Effector CD4-positive, alpha-beta T cell (primary cell): ENCODE measurements at places on chromosomes 2 and 18.

DNA sequence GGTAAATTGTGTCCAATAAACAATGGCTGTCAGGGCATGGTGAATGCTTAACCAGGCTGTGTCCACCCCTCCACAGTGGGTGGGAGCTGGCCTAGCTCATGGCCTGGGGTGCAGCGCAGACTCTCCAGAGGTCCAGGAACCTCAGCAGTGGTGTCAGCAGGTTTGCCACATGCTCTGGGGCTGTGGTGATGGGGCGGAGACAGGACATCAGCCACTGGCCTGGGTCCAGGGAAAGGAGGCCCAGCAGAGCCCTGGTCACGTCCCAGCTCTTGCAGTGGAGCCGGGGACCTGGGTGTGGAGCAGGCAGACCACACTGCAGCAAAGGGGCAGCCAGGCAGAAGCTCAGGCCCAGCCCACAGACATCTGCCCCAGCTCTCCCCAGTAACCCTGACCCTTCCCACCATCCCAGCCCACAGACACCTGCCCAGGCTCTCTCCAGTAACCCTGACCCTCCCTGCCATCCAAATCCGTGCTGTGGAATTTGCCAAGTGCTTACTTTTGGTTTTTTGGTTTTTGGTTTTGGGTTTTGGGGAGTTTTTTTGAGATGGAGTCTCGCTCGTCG is 13.8 kb upstream of the KIF1A start:
- no peak for DNase-seq

DNA sequence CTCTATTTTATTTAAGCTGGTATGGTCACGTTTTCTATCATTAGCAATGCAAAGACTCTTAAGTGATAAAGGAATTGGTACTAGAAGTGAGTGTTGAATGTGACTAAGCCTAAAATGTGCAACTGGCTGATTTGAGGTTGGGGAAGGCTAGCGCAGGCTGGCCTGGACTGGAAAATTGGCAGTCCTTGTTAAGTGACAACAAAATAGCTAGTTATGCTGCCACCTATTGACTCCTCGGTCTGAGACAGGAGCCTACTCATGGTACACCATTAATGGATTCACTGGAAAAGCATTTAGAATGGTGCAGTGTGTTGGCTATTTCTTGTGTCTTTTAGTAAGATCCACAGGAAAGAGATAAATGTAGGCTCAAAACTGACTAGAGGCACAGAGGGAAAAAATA is 5.7 kb upstream of the WIPF1 start:
- DNase-seq = peak; percentile 51

- DNase-seq = no peak
Measured at GRCh38 chr2:122072666-122073065, 317.2 kb downstream of the TSN start.

- no peak for DNase-seq
Measured at GRCh38 chr2:210503001-210503623, 26.6 kb upstream of the LANCL1 start.

DNA sequence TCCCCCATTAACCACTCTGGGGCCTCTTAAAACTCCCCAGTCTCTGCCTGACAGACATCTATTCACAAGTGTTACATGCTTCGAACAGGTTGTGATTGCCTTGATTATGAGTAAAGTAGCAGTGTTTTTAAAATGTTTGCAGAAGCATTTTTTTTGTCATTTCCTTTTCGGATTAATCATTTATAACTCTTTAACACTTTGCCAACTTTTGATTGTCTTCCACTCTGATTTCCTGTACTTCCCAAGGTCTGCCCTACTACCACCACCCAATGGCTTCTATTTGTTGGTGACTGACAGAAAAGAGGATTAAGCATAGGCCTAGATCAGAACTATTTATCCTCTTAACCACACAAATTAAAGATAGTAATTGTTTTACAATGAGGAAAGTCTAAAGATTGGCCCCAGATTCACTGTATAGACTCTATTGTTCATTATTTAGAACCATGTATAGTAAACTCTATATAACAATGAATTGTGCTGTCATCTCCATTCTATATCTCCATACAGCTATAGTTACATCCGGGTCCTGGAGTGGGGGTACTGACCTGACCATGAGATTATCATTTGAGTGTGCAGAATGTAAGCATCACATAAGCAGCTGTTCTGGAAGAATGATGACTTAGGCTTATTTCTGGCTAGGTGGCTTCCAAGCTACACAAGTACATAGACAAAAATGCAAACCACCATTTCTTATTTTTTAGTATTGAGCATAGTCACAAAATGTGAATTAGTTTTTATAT is 110.3 kb upstream of the RBMS1 start:
- DNase-seq = no peak

DNA sequence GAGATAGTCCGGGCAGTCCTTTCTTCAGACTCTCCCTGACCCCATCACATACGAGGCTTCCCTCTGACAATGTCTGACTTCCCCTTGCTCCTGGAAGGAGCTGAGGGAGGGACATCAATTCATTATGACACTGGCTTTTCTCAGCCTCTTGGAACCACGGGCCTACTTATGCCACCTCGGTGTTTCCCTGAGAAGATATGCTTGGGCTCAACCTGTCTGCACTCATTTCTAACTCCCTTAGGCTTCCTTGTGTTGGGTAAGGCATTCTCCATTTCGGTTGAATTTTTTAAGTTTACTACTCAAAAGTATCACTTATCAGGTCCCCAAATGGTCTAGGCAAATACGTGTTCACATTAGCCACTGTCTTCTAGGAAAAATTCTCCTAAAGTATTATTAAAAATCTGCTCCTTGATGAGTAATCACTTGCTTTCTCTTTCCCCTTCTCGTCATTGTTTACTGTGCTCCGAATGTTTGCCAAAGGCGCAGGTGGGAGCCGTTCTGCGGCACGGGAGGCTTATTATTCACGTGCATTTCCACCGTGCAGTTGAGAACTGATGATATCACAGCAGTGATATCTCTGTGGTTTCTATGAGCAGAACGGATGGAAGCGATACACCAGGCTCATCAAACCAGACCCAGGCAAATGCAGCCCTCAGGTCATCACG is 33.1 kb downstream of the ARL4C start:
- DNase-seq = peak; percentile 71

DNA sequence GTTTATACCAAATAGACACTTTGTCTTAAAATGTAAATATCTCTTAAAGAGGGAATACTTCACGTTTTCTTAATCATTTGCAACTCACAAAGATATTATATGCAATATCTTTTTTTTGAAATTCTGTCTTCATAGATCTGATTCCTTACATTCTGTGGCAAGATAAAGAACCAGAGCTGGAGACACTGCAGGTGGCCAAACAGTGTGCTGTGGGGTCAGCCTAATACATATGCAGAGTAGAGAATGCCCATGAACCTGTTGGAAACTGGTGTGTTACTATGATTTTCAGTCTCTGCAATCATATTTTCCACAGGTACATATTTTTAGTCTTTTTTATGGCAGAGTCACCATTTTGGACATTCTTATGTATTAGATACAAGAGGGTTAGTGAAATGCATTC is 229.6 kb upstream of the CHST9 start:
- no peak for DNase-seq

GRCh38 chr2:44936275-44936674 is 5.2 kb upstream of the SIX3 start:
- DNase-seq = no peak

DNA sequence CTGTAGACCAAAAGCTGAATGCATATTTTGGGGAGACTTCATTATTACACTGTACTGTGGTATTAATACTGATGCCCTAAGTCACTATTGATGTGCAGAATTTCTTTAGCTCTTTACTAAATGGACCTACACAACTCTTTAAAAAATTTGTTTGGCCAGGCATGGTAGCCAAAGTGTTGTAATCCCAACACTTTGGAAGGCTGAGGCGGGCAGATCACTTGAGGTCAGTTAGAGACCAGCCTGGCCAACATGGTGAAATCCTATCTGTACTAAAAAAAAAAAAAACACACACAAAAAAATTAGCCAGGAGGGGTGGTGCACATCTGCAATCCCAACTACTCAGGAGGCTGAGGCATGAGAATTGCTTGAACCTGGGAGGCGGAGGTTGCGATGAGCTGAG is 6.4 kb downstream of the TMEM182 start:
- no peak for DNase-seq

DNA sequence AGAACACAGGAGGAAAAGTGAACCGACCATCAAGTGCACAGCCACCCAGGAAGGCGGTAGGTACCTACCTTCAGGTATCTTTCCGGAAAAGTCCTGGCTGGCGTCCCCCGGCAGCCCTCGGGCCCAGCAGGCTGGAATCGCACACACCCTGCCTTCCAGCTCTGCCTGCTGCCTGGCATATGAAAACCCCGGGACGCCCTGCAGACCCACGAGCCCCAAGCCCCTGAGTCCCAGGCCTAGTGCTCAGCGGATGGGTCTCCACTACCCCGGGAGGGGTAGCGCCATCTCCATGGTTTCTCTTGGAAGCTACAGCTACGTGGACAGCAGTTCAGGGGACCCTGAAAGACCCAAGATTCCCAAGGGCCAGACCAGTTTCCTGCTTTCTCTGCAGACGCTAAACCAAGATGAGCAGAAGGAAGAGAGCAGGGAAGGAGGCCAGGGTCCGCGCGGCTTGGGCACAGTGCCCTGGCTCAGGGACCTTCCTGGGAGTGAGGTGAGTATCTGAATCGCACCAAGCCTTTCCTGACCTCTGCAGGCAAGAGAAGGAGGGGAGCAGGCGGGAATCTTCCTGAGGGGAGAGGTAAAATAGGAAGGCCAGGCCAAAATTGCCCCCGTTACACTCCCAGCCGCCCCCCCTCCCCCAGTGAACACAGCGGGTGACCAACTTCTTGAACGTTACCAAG is 80.4 kb downstream of the ARHGEF4 start:
- DNase-seq = no peak

DNA sequence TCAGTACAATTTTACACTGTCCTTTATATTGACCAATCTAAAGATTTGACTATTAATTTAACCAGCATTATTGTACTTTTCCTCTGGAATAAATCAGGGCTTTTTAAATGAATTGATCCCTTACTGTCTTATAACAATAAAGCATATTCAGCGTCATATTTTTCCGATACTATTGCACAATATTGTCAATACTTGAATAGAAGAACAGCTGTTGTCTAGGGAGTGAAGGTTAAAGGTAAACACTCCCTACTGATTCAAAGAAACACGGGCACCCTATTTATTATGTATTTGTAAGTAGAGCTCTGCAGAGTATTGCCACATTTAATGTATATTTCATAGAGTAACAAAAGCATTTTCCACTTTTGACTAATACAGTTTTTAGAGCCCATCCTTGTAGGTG is 134.4 kb downstream of the CAMKMT start:
- no peak for DNase-seq

DNA sequence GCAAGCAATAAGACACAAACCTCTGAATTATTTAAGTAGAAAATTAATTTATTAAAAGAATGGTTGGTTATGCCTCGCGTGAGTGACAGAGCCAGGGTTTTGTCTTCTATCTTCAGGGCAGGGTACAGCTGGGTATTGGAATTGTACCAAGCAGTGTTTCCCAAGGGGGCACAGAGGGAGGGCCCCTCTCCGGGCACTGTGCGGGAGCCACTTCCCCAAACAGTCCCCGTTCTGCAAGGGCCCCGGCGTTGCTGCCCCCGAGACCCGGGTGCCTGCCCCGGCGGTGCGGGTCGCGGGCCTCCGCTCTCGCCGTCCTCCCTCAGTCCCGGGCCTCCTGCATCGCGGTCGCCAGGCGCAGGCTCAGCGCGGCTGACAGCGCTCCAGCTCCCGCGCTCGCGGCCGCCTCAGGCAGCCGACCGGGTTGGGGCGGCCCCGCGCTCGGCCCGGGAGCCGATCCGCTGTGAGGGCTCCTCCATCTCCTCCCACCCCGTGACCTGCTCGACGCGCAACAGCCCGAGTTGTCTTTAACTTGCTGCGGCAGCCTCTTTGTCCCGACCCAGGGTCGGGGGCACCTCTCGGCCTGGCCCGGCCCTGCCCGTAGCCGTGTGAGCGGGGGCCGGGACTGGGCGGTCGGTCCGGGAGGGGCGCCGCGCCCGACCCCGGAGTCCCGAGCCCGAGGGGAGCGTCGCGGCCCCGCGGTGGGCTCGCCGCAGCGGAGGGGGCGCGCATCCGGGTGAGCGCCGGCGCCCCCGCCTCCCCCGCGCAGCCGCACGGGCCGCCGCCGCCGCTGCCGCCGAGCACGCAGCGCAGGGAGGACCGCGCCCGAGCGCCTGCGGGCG is 620 bp upstream of the GALNT1 start:
- peak; percentile 50 for DNase-seq

DNA sequence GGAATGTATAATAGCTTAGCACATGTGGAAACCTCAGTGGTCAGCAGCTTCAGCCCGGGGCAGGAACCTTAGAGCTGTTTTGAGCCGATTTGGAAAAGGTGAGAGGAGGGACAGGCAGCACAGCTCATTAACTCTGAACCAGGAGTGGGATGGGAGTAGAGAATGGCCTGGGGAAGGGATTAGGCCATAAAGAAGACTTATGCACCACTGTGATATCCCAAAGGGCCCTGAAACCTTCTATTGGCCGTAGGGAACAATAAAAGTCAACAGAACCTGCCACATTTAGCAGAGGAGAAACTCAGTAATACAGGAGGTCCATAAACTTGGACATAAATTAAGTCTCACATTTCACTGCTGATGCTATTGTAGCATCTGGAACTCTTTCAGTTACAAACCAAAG is 124.2 kb upstream of the REV1 start:
- DNase-seq = no peak

DNA sequence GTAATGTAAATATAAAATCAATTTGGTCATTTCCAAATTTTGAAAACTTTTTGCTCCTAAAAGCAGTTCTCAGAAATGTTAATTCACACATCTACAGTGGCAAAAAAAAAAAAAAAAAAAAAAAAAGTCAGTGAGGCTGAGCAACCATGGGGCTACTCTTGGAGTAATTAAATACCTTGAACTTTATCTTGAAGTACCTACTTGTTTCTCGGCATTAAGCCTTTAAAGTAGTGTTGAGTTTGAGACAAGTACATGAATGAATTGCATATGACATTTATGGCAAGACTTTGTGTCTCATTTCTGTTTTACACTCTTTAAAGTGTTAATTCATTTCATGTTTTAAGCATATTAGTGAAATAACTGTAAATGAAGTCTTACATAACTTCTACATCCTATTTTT is 613.3 kb downstream of the XIRP2 start:
- no peak for DNase-seq

- DNase-seq = no peak
Measured at GRCh38 chr2:32011485-32011960, 715 bp upstream of the MEMO1 start.

GRCh38 chr2:191580581-191580980 is 97.4 kb upstream of the NABP1 start:
- no peak for DNase-seq

GRCh38 chr2:167424221-167424620 is 535.9 kb downstream of the XIRP2 start:
- DNase-seq = no peak

GRCh38 chr2:64268330-64269048 is 124.3 kb upstream of the PELI1 start:
- no peak for DNase-seq
